SK-N-DZ (cell line): ENCODE measurements at places on chromosomes 7 and 10.

DNA sequence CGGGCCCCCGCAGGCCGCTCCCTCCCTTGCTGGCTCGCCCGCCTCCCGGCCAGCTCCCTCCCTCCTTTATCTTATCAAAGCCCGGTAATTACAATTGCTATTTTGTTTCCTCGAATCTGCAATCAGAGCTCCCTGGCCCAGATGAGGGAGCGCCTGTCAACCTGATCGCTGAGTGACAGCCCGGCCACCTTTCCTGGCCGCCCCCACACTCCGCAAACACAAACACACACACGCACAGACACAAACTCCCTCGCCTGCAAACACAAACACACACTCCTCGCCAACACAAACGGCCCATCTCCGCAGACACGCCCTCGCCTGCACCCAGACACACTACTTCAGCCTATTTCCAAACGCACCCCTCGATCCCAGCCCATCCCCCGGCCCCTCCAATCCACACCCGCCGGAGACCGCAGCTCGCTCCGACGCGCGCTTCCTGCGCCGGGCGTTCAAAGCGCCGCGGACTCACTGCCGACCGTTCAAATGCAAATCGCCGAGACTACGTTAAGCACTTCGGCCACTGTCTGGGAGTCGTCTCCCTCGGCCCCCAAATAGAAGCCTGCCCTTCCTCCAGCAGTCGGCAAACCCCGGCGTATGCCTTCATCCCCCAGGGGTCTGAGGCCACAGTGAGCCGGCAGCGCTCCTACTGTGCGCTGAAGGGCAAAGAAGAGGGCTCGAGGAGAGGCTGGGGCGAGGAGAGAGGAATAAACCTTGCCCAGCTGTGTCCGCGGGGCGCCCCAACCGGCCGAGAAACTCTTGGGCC, 3.0 kb upstream of the FGF8 start:
- DNase-seq: no peak

DNA sequence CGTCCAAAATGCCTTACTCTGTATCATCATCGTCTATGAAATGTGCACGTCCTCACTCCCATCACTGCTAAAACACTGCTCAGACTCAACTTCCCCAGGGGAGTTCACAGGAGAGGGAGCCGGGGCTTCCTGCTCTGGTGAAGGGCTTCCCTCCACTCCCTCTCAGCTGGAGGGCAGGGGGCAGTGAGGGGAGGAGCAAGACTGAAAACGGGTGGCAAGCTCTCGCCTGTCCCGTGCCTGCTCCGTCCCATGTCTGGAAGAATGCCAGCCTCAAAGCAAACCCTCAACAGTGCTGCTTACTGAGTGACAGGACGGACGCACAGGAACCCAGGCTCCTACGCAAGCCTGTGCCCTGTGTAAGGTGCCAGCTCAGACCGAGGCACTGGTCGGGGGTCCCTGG, 25.1 kb downstream of the PRKAG2 start:
- no peak for DNase-seq

- DNase-seq: no peak
Measured at GRCh38 chr7:24572016-24572392, 1.2 kb upstream of the PALS2 start.

DNA sequence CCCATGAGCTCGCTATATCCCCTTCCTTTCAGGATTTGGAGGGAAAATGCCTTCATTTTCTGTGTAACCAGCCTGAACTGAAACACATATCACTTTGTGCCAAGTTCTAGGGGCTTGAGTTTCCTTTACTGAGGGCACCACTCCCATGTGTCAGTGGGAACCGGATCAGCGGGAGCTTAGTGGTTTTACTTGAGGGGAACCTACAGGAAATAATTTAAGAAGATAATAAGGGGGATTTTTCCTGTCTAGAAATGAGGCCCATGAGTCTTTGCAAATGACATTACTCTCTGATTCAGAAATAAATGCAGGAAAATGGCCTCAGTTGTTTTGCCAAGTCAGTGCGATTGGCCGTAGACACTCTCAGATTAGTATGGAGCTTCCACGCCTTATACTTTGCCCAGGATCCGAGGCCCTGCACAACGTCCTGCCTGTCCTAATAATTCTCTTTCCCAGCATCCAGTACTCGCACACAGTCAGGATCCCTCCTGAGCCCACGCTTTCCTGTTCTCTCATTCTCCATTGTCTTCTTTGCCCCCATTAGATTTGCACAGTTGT, 86.4 kb upstream of the LYZL1 start:
- DNase-seq: no peak

GRCh38 chr7:12747687-12748306, 60.4 kb downstream of the ARL4A start:
- DNase-seq: no peak

DNA sequence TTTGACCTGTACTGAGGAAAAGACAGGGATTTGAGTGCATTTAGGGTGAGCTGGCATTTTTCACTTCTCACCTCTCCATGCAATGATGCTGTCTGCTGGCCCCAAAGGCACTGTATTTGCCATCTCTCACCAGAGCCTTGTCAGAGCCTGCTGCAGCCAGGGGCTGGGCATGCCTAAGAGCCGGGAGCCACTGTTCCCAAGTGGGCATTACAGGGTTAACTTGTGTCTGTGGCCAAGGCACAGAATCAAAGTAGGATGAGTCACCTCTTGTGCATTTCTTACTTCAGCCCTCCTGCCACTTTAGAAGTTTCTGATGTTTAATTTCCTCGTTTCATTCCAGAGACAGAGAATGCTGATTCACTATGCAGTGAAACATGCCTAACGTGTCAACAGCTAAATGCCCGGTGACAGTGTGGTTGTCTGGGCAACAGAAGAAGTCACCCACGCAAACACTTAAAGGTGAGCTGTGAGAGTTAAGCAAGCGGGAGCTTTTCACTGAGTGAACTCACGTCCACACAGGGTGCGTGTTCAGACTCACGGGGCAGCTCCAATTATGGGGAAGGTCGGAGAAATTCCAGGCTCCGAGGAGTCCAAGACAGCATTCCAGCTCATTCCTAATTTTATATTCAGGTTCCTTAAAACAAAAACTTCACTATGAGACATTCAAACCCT, 57.1 kb upstream of the IGFBP3 start:
- no peak for DNase-seq

GRCh38 chr7:75944507-75944906, 29.6 kb downstream of the POR start:
- DNase-seq: no peak

GRCh38 chr7:132654150-132654549, 77.9 kb upstream of the PLXNA4 start:
- no peak for DNase-seq

DNA sequence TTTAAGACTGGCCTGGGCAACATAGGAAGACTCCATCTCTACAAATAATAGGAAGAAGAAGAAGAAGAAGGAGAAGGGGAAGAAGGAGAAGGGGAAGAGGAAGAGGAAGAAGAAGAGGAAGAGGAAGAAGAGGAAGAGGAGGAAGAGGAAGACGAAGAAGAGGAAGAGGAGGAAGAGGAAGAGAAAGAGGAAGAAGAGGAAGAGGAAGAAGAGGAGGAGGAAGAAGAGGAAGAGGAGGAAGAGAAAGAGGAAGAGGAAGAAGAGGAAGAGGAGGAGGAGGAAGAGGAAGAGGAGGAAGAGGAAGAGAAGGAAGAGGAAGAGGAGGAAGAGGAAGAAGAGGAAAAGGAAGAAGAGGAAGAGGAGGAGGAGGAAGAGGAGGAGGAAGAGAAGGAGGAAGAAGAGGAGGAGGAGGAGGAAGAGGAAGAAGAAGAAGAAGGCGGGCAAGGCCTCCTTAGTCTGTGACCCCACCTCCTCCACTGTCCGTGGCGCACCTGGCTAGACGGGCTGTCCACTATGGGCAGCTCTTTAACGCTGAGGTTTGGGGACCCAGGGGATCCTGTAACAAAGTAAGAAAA, 28.8 kb upstream of the ZFAND2A start:
- DNase-seq: no peak

DNA sequence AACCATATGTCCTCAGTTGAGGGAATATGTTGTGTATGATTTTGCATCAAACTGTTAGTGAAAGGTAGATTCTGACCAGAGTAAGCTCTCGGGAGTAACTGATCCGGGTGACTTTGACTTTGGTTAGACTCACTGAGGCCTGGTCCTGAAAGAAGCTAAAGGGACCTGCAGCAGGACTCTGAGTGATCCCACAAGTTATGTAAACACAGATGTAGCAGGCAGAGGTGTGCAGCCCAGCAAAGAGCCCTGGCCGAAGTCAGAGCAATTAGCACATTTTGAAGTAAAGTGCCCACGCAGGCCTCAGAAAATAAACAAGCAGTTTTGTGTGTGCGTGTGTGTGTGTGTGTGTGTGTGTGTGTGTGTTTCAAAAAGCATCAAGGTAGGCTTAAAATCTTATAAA, 245.6 kb upstream of the FERD3L start:
- DNase-seq: no peak

GRCh38 chr7:105024734-105025133, 10.7 kb downstream of the KMT2E start:
- DNase-seq: no peak

GRCh38 chr10:17019696-17020095, 109.9 kb downstream of the CUBN start:
- no peak for DNase-seq

GRCh38 chr10:24462889-24463552, 254.1 kb downstream of the KIAA1217 start:
- DNase-seq: no peak

DNA sequence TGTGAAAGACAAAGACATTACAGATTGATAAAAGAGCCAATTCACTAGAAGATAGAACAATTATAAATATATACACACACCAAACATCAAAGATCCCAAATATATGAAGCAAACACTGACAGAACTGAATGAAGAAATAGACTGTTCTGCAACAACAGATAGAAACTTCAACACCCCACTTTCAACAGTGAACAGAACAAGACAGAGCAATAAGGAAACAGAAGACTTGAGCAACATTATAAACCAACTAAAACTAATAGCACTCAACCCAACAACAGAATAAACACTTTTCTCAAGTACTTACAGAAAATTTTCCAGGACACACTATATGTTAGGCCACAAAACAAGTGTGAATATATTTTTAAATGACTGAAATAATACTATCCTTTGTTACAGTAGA, 10.9 kb downstream of the CDCA7L start:
- no peak for DNase-seq

DNA sequence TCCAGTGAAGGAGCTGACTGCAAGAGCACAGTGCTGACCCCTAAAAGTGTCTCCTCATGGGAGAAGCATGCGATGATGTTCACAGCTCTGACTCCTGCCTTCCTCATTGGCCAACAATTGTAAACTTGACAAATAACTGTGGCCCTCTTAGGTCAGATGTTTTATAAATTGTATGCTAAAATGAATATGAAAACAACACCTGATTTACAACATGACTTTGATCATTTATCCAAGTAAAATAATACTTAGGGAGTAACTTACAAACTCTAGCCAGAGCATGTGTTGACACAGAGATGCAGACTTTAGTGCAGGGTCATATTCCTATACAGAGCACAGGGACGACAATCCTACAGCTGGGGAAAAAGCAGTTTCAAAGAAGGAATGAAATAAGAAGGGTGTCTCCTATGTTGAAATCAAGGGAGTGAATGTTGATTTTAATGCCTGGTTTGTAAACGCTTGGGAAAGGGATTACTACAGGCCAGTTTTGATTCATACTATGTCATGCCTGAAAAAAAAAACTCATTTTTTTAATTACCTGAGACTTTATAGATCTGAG, 391.4 kb upstream of the AKR1E2 start:
- no peak for DNase-seq

DNA sequence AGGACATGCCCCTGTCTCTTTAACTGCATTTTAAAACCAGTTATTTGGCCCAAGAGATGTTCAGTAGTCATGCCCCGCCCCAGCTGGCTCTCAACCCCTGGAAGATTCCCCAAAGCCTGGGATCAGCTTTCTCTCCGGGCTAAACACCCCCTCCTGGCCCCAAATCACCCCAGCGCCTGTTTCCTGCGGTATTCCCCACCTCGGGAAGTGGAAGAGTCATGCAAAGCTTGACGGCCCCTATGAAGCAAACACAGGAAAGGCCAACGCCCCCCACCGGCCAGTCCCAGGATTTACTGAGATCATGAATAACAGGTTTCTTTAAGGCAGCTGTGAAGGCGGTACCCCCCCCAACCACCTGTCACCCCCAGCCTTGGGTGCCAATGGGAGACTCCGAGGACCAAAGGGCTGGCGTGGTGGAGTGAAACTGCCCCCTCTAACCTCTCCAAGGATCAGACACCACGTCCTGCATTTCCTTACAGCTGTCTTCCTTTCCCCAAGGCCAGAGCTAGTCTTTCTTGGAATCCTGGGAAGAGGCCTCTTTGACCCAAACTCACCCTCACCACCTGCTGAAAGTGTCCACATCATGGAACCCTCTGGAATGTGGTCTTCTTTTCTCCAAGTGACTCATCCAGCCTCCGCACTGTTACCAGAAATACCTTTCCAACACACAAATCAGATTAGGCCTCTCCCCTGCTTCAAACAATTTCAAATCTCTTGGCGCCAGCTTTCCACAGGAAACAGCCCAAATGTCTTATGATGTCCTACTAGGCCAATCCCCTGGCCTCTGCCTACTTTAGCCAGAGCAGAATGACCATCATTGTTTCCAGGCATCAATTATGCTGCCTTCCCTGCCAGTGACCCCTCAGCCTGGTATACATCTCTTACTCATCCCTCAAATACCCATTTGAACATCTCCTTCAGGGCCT, 301.5 kb downstream of the ZEB1 start:
- no peak for DNase-seq

DNA sequence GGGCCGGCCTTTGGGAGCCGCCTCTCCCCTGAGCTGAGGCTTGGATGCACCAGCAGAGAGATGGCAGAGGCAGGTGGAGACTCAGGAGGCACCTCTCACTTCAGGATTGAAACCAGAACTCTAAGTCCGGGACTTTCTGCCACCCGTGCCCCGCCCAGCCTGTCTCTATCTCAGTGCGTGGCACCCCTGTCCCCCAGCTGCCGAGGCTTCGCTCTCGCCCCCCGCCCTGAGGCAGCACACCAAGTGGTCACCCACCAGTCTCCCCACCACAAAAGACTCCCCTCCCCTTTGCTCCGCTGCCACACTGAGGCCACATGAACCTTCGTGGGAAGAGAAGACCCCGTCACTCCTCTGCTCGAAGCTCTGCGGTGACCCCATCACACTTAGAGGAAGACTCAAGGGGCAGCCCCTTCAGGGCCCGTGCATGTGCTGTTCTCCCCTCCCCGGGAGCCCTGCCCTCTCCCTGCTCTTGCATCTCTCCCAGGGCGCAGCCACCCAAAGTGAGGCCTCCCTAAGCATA, 166.7 kb downstream of the PRKAG2 start:
- no peak for DNase-seq

- DNase-seq: no peak
Measured at GRCh38 chr10:3869036-3869435, 84.0 kb upstream of the KLF6 start.
